ENCODE measurements at places on chromosomes 12 and 14.

GRCh38 chr12:30896461-30896860 is 30.1 kb upstream of the TSPAN11 start:
- no peak for DNase-seq

DNA sequence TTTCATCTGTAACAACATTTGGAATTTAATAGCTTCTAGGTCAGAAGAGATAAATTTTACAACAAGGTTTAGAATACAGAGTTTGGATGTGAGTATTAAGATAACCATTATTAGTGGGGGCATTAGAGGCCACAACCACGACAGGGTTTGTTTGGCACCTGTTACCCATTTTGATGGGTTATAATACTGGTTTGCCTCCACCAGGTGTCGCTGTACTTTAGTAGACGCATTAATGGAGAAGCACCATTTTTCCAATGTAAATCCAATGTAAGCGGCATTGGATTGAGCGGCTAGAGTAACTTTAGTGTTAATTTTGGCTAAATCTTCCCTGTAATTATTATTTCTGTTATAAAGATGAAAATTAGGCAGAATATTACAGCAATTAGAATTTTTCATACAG is 136.2 kb downstream of the SLCO1B3 start:
- DNase-seq: no peak

- no peak for DNase-seq
Observed at GRCh38 chr12:119341988-119342387, 7.5 kb downstream of the CCDC60 start.

GRCh38 chr12:114726092-114726710 is 42.2 kb upstream of the TBX3 start:
- DNase-seq: no peak

GRCh38 chr14:96047101-96047500 is 7.9 kb downstream of the C14orf132 start:
- no peak for DNase-seq

DNA sequence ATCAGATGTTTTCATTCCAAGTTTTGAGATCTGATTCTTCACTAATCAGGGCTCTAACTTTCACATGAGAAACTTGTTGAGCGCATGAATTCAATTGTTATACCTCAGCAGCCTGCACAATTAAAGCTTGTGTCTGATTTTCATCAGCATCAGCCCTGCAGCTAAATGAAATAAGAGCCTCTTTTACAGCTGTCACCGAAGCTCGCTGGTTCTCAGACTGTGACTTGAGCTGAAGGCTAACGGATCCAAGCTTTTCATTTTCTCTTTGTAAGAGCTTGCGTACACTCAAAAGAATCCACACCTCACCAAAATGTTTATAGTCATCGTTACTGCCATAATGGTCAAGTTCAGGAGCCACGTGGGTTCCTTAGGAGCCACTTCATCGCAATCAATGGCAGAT is 65.5 kb upstream of the BEGAIN start:
- DNase-seq: no peak

DNA sequence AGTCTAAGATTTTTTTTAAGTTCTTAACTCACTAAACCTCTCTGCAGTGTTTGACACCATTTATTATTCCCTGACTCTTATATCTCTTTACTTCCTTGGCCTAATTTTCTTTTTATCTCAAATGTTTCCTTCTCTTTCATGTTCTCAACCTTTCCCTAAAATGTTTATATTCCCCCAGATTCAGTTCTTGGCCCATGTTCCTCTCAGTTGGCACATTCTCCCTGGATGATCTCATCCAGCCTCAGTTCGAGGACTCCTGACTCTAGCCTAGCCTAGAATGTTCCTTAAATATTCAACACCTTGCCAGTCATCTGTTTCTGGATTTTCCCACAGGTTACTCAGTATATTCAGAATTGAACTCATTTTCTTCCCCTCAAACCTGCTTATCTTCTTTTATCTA is 81.3 kb downstream of the SCN8A start:
- DNase-seq: no peak

- no peak for DNase-seq
Observed at GRCh38 chr12:66279123-66279712, 23.1 kb upstream of the HELB start.

GRCh38 chr12:53231921-53232645 is at the start of gene RARG:
RARG (minus strand) TSS chr12:53232209; CDS start chr12:53227545, 4,664 bp downstream.
- DNase-seq: peak; percentile 61

DNA sequence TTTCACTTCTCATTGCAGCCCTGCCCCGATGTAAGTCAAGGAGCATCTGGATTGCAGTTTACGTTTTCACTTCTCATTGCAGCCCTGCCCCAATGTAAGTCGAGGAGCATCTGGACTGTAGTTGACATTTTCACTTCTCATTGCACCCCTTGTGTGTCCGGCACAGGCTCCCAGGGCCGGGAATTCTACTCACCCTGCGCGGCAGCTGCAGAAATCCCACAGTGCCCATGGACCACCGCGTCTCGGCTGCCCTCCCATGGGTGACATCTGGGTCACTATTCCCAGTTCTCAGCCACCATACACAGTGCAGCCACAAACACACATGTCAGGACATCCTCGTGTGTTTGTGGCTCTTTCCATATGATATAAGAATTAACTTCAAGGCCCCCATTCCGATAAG is 378.5 kb downstream of the ADGRD1 start:
- no peak for DNase-seq

DNA sequence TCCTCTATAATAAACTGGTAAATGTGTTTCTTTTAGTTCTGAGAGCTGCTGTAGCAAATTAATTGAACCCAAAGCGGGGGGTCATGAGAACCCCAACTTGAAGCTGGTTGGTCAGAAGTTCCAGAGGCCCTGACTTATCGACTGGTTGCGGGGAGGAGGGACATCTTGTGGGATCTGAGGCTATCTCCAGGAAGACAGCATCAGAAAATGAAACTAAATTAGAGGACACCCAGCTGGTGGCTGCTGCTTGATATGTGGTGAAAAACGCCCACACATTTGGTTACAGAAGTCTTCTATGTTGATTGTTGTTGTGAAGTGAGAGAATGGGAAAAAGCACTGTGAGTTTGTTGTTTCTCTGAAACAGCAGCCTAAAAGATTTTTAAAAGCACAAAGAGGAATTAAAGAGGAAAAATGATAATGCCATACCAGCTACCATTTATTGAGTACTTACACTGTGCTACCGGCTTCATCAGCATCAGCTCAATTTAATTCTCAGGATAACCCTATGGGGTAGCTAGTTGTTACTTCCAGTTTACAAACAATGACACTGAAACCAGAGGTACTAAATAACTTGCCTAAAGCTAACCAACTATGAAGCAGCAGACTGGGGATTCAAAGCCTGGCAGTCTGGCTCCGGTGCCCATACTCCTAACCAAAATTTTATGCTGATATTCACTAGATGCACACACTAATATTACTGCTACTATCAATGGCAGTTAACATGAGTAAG is 24.3 kb downstream of the DDX24 start:
- no peak for DNase-seq
